Neural progenitor cell (in vitro differentiated cells): ENCODE measurements at places on chromosomes 7 and 10.
A peak's percentile ranks its signal among the peaks of the same experiment; 100 is the strongest.

DNA sequence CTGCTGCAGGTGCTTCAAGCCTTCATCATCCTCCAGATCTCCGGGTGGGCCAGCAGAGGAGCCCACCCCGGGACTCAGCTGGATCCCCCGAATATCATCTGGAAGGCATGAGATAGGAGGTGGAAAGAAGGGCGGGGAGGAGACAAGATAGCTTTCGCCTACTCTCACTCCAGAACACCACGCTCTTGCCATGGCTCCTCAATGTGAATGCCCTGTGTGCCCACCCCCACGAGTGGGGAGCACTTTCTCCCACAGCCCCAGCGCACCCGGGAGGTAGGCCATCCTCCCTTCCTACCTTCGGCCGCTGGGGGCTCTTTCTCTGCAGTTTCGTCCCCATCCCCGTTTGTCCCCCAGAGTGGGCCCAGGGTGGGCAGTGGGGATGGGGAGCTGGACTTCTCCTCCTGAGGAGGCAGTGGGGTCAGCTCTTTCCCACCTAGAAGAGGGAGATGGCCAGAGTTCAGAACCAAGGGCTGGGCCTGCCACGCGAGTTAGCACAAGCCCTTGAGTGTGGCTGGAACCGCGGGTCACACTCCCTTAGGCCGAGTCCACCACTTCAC is 8.9 kb downstream of the GIGYF1 start:
- no peaks in the 10 kb centered on the region for H3K27me3 ChIP-seq
- H3K4me1 ChIP-seq, result peaks cover 3% of the 10 kb centered on the region
- H3K27ac ChIP-seq, result no peak overlapping the region
- no peak for DNase-seq

- H3K4me3 ChIP-seq, result no peak overlapping the region
- H3K27ac ChIP-seq, result no peak overlapping the region
Observed at GRCh38 chr10:36903040-36903439, 222.4 kb upstream of the ANKRD30A start.

DNA sequence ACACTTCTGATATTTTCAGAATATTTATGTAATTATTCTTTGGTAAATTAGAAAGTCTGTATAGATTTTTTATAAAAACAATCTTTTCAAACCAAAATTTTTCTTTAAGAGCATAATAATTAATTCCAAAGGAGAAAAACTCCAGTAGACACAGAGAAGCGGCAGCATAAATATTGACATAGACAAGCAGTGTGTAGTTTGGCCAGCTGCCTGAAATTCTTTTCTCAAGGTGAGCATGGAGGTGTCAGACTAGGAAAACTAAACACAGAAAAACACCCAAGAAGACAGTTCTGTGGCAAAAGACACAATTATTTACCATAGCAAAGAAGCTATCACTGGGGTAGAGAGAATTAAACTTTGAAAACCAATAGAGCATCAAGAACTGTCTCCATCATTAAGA is 82.4 kb downstream of the KLF6 start:
- H3K36me3 ChIP-seq, result no peaks in the 10 kb centered on the region
- H3K4me1 ChIP-seq, result no peaks in the 10 kb centered on the region
- H3K4me3 ChIP-seq, result no peak overlapping the region
- no peaks in the 10 kb centered on the region for H3K27me3 ChIP-seq
- DNase-seq, result no peak

GRCh38 chr7:148982654-148983199 is 45.6 kb downstream of the PDIA4 start:
- H3K4me1 ChIP-seq, result peaks cover 12% of the 10 kb centered on the region
- H3K27ac ChIP-seq, result peak overlapping the region; percentile 93
- peaks cover 15% of the 10 kb centered on the region for H3K27me3 ChIP-seq

DNA sequence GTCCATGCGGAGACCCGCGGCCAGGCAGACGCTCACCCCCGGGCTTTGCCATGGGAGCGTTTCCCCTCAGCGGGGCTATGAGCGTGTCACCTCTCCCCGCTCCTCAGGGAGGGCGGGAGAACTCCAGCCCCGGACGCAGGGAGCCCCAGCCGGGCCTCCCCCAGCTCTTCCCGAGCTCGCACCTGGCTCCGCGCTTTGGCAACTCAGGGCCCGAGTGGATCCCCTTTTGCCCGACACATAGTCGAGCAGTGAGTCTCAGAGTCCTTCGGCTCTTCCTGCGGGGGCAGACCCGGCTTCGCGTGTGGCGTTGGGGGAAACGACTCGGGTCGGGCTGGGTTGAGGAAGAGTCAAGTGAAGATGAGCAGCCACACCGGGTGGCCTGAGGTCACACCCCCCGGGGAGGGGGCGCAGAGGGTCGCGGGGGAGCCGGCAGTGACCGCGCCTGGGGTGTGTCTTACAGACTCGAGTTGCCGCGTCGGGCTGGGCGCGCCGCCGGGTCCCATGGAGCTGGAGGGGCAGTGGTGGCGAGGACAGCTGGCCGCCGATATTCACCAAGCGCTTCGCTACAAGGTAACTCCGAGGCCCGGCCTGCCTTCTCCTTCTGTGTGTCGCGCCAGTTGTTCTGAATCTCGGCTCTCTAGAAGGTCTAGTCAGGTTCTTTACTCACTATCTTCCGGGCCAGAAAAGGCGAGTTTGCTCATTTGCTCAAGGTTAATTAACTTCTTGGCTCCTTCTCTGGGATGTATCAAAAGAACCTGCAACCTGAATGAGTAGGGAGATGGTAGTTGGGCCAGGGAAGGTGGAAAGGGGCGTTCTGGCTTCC is 721 bp downstream of the CCNJ start:
- H3K36me3 ChIP-seq, result no peaks in the 10 kb centered on the region
- peaks cover 19% of the 10 kb centered on the region for H3K4me1 ChIP-seq
- H3K27me3 ChIP-seq, result peaks cover 11% of the 10 kb centered on the region
- H3K4me3 ChIP-seq, result peak overlapping the region; percentile 89
- peak; percentile 71 for DNase-seq

DNA sequence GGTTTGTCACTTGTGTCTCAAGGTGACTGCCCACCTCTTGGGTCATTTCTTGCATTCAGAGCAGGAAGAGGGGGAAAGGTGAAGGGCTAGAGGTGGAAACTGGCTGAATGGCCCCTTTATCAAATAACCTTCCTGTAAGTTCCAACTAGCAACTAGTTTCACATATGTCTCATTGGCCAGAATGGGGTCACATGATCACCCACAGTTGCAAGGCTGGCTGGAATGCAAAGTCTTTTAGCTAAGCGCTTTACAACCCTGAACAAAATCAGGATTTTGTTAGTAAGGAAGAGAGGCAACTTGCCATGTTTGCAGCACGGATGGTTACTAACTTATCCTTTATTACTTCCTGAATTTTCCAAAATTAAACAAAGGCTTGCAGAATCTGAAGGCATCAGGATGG is 156.3 kb downstream of the EMX2 start:
- H3K27me3 ChIP-seq, result no peaks in the 10 kb centered on the region
- no peaks in the 10 kb centered on the region for H3K4me1 ChIP-seq
- DNase-seq, result no peak
- no peaks in the 10 kb centered on the region for H3K36me3 ChIP-seq

- H3K27ac ChIP-seq, result no peak overlapping the region
- H3K36me3 ChIP-seq, result no peaks in the 10 kb centered on the region
- no peak overlapping the region for H3K4me3 ChIP-seq
Observed at GRCh38 chr7:149719912-149720335, 53.5 kb downstream of the ZNF467 start.

DNA sequence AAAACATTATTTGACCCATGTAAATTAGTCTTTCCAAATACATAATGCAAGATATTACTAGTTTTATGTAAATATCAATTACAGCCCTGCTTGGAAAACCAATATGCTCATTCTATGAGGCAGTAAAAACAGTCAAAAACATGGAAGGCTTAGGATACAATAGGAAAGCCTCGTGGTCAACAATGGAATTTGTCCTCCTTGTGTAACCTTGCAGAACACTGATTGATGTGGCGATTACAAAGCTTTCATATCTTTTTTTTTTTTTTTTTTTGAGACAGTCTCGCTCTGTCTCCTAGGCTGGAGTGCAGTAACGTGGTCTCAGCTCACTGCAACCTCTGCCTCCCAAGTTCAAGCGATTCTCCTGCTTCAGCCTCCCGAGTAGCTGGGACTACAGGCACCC is 157.3 kb upstream of the BET1 start:
- H3K4me3 ChIP-seq, result no peak overlapping the region
- no peaks in the 10 kb centered on the region for H3K27me3 ChIP-seq
- no peak for DNase-seq
- no peaks in the 10 kb centered on the region for H3K36me3 ChIP-seq
- no peaks in the 10 kb centered on the region for H3K4me1 ChIP-seq
- no peak overlapping the region for H3K27ac ChIP-seq

DNA sequence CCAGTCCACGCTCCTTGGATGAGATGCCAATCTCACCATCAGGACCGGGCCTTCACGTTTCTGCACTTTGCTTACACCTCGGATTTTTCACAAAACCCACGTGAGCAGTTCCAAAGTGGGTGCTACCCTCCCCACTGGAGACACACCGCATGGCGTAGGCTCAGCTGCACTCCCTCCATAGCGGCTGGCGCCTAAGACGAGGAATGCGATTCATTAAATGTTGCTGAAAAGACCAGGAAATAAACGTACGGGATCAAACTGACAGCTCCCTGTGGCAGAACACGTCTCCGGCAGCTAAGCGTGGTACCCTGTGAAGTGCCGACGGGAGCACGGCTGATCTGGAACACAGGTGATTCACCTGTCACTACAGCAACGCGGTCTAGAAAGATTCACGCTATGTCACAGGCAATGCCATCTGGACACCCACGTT is 209.0 kb downstream of the DIP2C start:
- no peaks in the 10 kb centered on the region for H3K36me3 ChIP-seq
- H3K4me3 ChIP-seq, result no peak overlapping the region
- peaks cover 14% of the 10 kb centered on the region for H3K4me1 ChIP-seq
- DNase-seq, result no peak
- no peaks in the 10 kb centered on the region for H3K27me3 ChIP-seq

DNA sequence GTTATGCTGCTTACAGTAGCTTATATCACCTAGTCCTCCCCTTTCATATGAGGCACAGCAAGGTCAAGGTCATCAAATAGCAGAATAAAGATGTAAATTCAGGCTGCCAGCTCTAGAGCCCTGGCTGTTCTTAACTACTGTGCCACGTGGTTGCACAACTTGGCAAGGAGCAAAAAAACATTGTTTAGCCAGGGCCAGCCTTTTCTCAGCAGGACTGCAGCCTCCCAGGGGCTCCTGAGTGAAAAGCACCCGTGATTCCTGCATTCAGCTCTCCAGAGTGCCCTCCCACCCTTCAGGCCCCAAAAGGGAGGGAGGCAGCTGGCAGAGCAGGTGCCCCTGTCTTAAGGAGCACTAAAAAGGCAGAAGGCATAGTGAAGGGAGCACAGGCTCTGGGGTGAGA is 31.8 kb upstream of the TM9SF3 start:
- H3K27ac ChIP-seq, result no peak overlapping the region
- no peak overlapping the region for H3K4me3 ChIP-seq
- DNase-seq, result no peak
- no peaks in the 10 kb centered on the region for H3K27me3 ChIP-seq
- H3K4me1 ChIP-seq, result peaks cover 4% of the 10 kb centered on the region

DNA sequence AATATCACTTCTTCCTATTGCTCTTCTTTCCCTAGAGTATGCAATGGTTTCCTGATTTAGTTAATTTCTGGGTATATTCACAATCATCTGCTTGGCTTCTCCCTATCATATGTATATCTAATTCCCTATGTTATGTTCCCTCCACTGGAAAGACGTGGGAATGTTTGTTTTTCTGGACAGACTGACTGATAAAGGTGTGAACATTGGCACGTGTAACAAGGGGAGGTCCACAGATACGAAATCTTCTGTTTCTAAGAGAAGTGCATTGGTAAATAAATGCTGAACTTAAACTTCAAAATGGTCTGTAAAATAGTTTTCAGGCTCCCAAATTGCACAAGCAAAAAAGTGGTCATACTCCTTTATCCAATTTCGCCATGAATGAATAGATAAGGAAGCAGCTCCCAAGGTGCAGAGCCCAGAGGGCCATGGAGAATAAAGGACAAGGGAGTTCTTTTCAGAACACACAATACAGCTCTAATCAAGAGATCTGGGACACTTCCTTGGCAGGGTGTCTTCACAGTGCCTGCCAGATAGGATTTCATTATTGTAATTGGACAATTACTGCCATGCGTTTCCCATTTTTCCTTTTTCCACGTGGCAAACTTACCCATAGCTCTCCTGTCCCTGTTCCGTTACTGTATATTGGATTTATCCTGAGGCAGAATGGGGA is 141.9 kb downstream of the RNF133 start:
- no peaks in the 10 kb centered on the region for H3K27me3 ChIP-seq
- H3K4me3 ChIP-seq, result no peak overlapping the region
- no peak overlapping the region for H3K27ac ChIP-seq

DNA sequence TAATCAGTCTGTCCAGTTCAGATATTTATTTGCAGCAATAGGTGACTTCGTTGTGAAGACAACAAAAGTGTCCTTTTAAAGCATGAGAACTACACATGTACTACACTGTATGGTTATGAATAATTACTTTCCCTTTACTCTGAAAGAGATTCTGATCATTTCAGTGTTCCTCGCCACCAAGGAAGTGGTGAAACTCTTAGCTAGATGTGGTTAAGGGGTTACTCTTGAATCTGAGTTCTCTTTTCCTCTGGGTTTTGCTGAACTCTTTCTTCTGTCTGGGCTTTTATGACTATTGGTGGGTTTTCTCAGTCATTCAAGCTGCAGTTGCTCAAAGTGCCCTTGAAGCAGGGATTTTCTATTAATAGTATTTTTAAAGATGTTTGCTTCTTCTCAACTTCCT is 127.9 kb upstream of the SEM1 start:
- DNase-seq, result no peak
- H3K36me3 ChIP-seq, result no peaks in the 10 kb centered on the region
- H3K27ac ChIP-seq, result no peak overlapping the region
- H3K4me3 ChIP-seq, result no peak overlapping the region
- H3K27me3 ChIP-seq, result no peaks in the 10 kb centered on the region
- peaks cover 11% of the 10 kb centered on the region for H3K4me1 ChIP-seq

- no peak for DNase-seq
- H3K36me3 ChIP-seq, result no peaks in the 10 kb centered on the region
- no peak overlapping the region for H3K4me3 ChIP-seq
- no peaks in the 10 kb centered on the region for H3K27me3 ChIP-seq
- no peaks in the 10 kb centered on the region for H3K4me1 ChIP-seq
Observed at GRCh38 chr7:148436571-148436970, 154.0 kb upstream of the C7orf33 start.

DNA sequence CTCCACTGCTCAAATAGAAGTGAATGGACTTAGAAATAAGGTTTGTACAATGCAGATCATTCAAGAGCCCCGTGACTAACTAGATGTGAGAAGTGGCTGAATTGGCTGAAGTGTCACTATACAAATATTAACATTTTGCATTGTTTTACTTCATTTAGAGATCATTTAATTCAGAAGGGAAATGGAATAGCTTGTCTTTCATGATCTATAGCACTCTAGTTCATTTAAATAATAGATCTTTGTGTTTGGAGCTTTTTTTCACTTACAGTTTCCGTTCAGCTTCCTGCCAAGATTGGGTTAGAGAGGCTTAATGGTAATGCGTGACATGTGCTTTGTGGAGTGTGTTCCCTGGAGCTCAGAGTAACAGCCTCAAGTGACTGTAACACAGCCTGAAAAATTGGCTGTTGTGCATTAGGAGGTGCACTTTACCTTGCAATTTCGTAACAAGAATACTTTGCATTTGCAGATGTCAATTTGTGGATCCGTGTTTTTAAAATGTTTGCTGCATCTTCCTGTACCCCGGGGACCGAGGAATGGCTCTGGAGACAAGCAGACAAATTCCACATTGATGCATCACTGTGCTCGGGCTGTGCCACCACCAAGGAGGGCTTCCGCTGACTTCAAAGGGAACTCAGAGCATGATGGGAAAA is 170.3 kb downstream of the NRP1 start:
- H3K4me1 ChIP-seq, result no peaks in the 10 kb centered on the region
- no peak overlapping the region for H3K27ac ChIP-seq
- no peaks in the 10 kb centered on the region for H3K27me3 ChIP-seq
- no peak overlapping the region for H3K4me3 ChIP-seq
- no peak for DNase-seq
